Mucosa of gallbladder (tissue), 1 donor: ENCODE measurements at places on chromosomes 1 and 21. TPM values are rescaled to one million over a fixed set of nuclear protein-coding genes. Genes with fewer than 3 reads are reported as not detected.
A peak's percentile ranks its signal among the peaks of the same experiment; 100 is the strongest.

The WDR64 gene
- not detected for total RNA-seq

DNA sequence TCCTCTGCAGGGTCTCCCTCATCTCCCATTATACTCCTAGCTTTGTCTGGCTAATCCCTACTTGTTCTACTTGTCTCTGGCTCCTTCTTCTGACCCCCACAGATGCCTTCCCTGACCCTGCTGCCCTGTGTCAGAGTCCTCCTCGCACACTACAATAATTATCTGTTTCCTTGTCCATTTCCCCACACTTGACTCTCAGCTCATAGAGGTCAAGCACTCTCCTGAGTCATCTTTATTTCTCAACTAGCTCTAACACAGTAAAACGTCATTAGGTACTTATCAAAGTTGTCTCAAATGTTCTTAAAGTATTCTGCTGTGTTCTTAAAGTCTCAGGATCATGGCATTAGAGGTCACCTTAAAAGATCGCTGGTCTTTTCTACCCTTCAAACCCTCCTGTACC is 47.1 kb downstream of the C8A start:
- DNase-seq, result no peak

DNA sequence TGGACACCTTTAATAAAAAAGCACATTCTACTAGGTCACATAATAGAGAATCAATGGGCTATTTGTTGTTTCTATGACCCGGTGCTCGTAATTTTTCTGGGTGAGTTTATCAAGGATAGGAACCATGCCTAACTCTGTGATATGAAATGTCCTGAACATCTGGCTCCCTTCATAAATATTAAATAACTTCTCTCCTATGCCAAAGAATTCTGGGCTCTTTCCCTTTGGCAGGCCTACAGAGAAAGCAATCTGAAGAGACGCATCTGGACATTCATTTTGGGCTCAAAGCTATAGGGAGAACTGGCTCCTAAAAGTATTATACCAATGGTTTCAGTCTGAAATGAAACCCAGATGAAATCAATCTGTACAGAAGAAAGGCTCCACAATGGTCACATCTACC is 38.8 kb upstream of the ANGPTL7 start:
- no peak for DNase-seq

The COQ8A gene
- 109 TPM for total RNA-seq

GRCh38 chr1:203638103-203638475 is 11.5 kb downstream of the ATP2B4 start:
- no peak for DNase-seq

GRCh38 chr1:157585984-157586383 is 11.9 kb downstream of the FCRL4 start:
- DNase-seq, result no peak

DNA sequence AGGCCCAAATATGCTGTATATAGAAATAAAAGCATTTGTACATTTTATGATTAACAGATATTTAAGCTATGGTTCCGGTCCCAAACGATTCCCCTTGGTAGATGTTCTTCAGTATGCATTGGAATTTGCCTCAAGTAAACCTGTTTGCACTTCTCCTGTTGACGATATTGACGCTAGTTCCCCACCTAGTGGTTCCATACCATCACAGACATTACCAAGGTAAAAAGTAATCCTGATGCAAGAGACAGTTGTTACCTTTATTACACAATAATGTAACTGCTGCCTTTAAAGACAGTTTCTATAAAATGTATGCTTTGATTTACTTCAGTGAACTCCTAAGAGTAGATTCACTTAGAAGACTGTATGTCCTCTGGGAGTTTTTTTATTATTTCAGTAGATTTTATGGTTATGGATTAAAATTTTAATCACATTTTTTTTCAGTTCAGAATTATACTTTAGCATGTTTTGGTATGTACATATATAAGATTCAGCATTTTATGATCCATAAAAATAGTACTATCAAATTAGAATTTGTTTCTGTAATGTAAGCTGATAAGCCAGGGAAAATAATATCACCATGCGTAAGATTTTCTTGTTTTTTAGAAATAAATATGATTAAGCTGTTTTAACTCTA is 96.5 kb downstream of the USP25 start:
- peak; percentile 39 for DNase-seq

The REN gene
- total RNA-seq, result not detected

GRCh38 chr1:185720633-185721272 is 13.4 kb upstream of the HMCN1 start:
- DNase-seq, result no peak

The LCA5L gene
- total RNA-seq, result 2.7 TPM

DNA sequence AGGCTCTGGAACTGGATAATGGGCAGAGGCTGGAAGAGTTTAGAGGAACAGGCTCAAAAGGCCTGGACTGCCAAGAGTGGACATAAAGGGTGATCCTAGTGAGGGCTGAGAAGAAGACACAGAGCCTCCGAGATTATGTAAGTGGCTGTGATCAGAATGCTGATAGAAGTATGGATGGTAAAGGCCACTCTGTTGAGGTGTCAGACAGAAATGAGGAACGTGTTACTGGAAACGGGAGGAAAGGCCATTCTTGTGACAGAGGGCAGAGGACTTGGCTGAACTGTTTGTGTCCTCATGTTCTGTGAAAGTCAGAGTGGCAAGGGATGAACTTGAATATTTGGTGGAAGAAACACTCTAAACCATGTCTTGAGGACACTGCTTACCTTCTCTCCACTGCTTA is 6.7 kb upstream of the ABCG1 start:
- no peak for DNase-seq

The KIRREL1 gene
- 26.8 TPM for total RNA-seq

- DNase-seq, result no peak
These were observed 3.5 kb downstream of the CD164L2 start for GRCh38 chr1:27379564-27380122.

The EFNA3 gene
- total RNA-seq, result 2.7 TPM

DNA sequence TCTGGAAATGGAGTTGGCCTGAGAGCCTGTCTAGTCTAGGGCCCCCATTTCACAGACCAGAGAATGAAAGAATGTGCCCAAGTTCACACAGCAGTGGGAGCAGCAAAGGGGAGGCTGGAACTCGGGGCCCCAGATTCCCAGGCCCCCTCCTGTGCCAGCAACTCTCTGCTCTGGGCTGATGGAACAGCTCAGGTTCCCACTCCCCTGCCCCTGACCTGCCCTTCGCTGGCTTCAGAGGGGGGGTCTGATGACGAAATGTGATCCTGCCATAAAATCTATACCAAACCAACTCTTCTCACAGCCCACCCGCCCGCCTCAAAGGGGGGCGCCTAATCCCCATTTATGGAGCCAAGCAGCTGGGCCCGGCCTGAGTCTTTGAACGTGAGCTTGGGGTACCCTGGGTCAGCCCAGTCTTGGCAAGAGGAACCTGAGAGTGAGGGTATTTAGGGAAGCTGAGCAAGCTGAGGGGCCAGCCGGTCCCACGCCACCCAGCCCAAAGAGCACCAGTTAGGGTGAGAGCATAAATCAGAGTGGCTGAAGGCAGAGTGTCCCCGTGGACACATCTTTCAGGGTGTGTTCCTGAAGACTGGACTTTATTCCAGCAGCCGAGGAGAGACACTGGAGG is 65.0 kb downstream of the FOXD2 start:
- DNase-seq, result no peak

GRCh38 chr1:35924838-35925237 is 6.1 kb upstream of the AGO3 start:
- no peak for DNase-seq

- DNase-seq, result no peak
These were observed 9.8 kb downstream of the SAMD11 start for GRCh38 chr1:933603-933940.

DNA sequence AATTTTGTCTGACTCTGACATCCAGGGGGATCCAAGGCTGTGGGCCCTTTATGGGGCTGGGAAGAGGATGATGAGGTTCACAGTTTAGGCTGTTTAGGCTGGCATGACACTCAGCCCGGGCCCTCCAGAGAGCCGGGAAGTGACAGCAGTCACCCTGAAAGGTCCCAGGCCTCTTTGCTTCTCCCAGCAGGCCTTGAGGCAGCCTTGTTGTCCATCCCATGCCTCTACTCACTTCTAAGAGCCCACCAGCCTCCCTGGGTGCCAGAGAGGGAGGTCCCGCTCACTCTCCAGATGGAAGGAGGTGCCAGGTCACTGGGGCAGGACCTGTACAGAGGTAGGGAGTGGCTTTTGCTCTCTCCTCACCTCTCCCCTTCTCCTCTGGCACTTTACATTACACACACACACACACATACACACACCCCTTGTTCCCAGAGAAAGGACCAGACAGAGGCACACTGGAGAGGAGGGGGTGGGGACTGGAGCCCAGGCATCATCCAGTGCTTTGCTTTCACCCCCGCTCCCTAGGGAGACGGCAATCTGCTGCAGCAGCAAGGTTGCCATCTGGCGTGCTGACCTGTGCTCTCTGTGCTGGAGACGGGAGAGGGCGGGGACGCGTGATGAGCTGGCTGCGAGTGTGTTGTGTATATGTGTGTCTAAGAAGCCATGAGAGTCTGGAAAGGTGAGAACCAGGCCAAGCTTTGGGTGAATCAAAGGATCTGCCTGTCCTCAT is 4.6 kb downstream of the KLHDC8A start:
- DNase-seq, result peak; percentile 53

GRCh38 chr1:8077120-8077573 is 51.0 kb upstream of the ERRFI1 start:
- peak; percentile 30 for DNase-seq
